Naive B cell (primary cell): ENCODE measurements at places on chromosomes 3 and 15. TPM values are rescaled to one million over a fixed set of nuclear protein-coding genes. Genes with fewer than 3 reads are reported as not detected.

SLC9A9 gene
- polyA plus RNA-seq = 22.9 TPM

SLC24A5 gene
- polyA plus RNA-seq = not detected

AMIGO3 gene
- not detected for polyA plus RNA-seq

STAB1 gene
- not detected for polyA plus RNA-seq

FOXL2 gene
- not detected for polyA plus RNA-seq

RPP25 gene
- polyA plus RNA-seq = 3.1 TPM

ZPLD1 gene
- not detected for polyA plus RNA-seq

MELTF gene
- not detected for polyA plus RNA-seq

C3orf38 gene
- polyA plus RNA-seq = 41.4 TPM

MORC1 gene
- polyA plus RNA-seq = not detected

ZMYND10 gene
- not detected for polyA plus RNA-seq

SPRED1 gene
- 0.27 TPM for polyA plus RNA-seq

ZNF770 gene
- polyA plus RNA-seq = 180 TPM

MAGEL2 gene
- not detected for polyA plus RNA-seq

SCN11A gene
- 0.06 TPM for polyA plus RNA-seq

COL6A5 gene
- not detected for polyA plus RNA-seq

APOD gene
- 1.9 TPM for polyA plus RNA-seq

KLHL24 gene
- polyA plus RNA-seq = 46.7 TPM

CFAP100 gene
- not detected for polyA plus RNA-seq

FBXO40 gene
- polyA plus RNA-seq = not detected

DUOXA1 gene
- polyA plus RNA-seq = not detected

CDHR4 gene
- polyA plus RNA-seq = not detected

FOXL2NB gene
- not detected for polyA plus RNA-seq

PAK6 gene
- polyA plus RNA-seq = not detected

ECT2 gene
- 2.1 TPM for polyA plus RNA-seq

SAMMSON gene
- polyA plus RNA-seq = not detected

GNAT1 gene
- polyA plus RNA-seq = not detected

SNURF gene
- 18.3 TPM for polyA plus RNA-seq

ADGRG7 gene
- not detected for polyA plus RNA-seq

CHRNB4 gene
- polyA plus RNA-seq = not detected

CCDC9B gene
- not detected for polyA plus RNA-seq

SATB1 gene
- polyA plus RNA-seq = 56.8 TPM

KBTBD13 gene
- not detected for polyA plus RNA-seq

CTXND1 gene
- not detected for polyA plus RNA-seq

SCG3 gene
- not detected for polyA plus RNA-seq

COL8A1 gene
- polyA plus RNA-seq = not detected

CLRN1 gene
- not detected for polyA plus RNA-seq

C3orf18 gene
- polyA plus RNA-seq = 11.3 TPM

ZNF80 gene
- polyA plus RNA-seq = not detected

FURIN gene
- polyA plus RNA-seq = 3.7 TPM

SNTN gene
- not detected for polyA plus RNA-seq

CACNA1D gene
- not detected for polyA plus RNA-seq

LXN gene
- 7.8 TPM for polyA plus RNA-seq

CRTAP gene
- 75.7 TPM for polyA plus RNA-seq

SLC26A6 gene
- polyA plus RNA-seq = 0.35 TPM
